Astrocyte (in vitro differentiated cells and primary cell): ENCODE measurements at places on chromosomes 5 and 9.

DNA sequence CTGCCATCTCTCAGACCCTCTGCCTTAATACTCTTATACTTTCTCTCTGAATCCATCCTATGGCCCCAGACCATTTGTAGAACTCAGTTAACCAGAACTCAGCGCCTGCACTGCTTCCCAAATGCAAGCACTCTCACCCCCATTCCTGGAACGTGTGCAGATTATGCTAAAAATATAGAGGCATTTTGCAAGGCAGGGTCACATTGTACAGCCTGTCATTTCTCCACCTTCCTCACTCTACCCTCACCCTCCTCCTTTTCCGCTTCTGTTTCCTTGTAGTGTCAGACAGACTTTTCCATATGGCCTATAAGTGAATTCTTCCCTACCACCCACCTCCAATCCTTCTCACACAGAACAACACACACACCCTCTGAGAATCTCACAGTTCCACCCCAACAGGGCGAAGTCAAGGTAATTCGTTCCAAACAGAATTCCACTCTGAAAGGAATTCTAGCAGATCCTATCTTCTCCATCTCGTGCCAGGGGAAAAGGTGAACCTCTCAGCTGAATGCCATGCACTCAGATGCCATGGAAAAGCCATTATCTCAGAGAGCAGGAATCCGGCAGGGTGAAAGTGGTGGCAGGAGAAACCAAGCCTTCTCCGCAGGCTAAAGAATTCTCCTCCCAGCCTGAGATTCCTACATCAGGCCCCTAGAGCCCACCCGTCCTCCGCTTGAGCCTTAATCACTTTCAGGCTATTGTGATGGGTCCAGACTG, 25.3 kb downstream of the GGTA1 start:
- DNase-seq, result no peak

DNA sequence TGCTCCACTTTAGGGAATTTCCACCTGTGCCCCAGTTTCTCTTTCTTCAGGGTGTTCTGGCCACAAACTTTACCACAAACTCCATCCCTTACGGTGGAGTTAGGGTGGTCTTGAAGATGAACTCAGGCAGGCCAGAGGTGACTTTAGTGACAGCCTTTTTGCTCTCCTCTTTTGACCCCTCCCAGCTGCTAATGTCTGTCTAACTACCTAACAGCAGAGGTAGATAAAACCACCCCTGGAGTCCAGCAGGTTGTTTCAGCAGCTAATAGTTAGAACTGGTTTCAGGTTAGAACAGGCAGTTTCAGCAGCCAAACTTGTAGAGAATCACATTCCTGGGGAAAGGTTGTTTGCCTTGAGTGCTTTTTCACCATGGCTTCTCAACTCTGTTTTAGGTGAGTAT, 971.3 kb upstream of the CDH18 start:
- DNase-seq, result no peak

- no peak for DNase-seq
These were observed 39.1 kb upstream of the ANKRD31 start for GRCh38 chr5:75275756-75276155.

DNA sequence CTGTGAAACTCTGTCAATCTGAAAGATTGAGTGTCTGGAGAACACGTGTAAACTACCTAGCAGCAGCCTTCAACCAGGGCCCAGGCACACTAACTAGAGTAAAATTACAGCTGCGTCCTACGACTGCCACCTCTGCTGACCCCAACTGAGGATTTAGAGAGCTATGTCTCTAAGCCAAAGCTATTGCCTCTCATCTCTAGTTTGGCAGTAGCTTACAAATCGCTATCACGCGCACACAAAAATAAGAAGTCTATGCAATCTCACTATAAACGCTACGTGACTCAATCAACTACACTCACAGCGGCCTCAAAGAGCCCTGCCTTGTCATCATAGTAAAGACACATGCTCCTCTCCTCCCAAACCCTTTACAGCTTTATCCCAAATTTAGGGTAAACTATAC, 8.7 kb downstream of the PPP6C start:
- no peak for DNase-seq

GRCh38 chr5:140607031-140607430, 25.9 kb downstream of the CD14 start:
- DNase-seq, result no peak

- DNase-seq, result peak; percentile 2
These were observed 37.9 kb downstream of the SLC27A6 start for GRCh38 chr5:129003232-129003631.

DNA sequence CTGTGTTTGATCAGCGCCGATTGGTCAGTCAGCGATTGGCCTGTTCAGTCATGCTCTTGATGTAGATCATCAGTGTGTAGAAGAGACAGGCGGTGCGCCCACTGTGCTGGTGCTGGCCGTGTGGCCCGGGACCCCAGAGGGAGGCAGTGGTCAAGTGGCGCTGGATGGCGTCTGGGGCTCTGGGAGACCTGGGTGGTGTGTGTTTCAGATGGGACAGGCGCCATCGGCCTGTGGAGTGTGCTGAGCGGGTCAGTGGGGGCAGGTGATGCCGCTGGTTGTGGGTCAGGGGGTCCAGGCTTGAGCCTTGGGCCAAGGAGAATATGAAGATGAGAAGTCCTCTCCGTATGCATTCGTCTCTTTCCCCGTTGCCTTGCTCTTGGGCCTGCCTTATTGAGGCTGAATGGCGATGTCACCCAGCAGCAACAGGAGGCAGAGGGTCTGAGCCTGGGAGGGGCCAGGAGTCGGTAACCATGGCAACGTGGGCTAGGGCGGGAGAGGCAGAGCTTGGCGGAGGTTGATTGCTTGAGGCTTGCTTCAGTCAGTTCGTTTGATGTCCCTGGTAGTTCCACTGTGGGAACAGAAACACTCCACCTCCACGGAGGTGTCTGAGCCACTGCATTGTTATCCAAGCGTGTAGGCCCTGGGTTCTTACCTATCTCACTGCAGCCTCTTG, 117.8 kb upstream of the CACNA1B start:
- DNase-seq, result no peak

- DNase-seq, result peak; percentile 37
These were observed 15.7 kb downstream of the GRAMD2B start for GRCh38 chr5:126438868-126439267.

DNA sequence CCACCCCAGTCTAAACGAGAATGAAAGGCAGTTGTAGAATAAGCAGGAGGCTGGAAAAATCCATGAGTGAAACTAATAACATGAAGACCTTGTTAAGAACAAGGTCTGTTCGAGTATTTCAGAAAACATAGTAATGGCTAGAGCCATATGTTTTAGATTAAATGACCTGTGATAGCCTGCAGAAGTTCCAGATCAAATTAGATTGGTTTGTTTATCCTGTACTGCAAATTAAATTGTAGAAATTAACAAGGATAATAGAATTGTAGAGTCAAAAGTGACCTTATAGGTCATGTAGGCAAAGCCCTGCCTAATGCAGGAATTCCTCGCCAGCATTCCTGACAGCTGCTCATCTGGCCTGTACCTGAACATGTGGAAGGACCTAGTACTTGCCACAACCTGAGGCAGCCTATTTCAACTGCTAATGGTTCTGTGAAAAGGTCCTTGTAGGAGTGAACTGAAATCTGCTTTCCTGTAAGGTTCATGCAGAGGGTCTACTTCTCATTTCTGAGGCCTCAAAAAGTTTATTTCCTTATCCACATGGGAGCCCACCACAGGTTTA, 17.2 kb downstream of the LIX1 start:
- DNase-seq, result no peak

GRCh38 chr9:92165484-92165883, 50.3 kb upstream of the SPTLC1 start:
- DNase-seq, result no peak

GRCh38 chr9:114311571-114312512, 11.1 kb upstream of the ORM1 start:
- no peak for DNase-seq

DNA sequence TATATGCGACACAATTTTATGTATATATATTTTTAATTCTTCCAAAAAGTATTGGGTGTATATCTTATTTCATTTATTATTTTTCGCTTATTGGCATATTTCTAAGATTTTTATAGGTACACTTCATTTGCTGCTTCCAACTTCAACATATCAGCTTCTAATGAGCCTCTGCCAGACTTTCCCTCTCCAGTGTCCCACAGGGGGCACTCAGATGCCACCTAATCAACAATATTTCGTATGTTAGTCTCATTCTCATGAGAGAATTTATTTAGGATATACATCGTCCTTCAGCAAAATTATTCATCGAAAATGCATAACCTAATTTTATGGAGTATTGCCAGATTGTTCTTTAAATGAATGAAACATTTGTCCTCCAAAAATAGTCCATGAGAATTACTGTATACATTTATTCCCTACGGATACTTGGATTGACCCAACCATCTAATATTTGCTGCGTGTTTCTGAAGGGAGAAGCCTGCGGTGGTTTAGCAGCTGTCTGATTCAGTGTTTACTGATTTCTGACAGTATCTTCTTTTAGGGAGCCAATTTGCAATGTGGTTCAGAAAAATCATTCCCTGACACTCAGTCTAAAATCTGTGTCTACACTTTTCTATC, 100.6 kb upstream of the SELENOP start:
- DNase-seq, result peak; percentile 20

DNA sequence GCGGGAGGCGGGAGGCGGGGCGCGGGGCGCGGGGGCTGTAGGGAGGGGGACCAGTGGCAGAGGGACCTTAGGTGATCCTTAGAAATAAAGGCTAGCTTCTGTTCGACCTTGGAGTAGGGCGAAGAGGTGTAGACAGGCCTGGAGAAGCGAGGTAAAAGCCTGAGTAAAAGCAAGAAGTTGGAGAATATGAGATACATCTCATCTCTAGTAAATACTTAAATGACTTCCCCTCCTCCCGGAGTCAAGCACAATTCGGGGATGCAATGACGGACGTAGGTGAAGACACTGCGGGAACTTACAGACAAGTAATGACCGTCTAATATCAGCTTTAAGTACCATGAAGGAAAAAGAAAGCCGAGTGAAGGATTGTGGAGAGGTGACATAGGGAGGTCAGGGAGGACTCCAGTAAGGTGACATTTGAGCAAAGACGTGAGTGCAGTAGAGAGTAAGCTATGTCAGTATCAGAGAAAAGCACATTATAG, 466 bp downstream of the SMC2 start:
- no peak for DNase-seq
